ENCODE measurements at places on chromosomes 5 and 9. TPM values are rescaled to one million over a fixed set of nuclear protein-coding genes. Genes with fewer than 3 reads are reported as not detected.

Gene REXO4
- 45.8 TPM for total RNA-seq

Gene MYO10
- 15.8 TPM for total RNA-seq

Gene NME5
- total RNA-seq, result not detected

Gene PCDHGA11
- total RNA-seq, result 0.96 TPM

Gene IL17B
- not detected for total RNA-seq

Gene C5orf34
- 8.7 TPM for total RNA-seq

Gene ADAMTSL2
- not detected for total RNA-seq

Gene FXN
- total RNA-seq, result 3.1 TPM

Gene CRHBP
- total RNA-seq, result 0.53 TPM

Gene EQTN
- total RNA-seq, result not detected

Gene HINT1
- total RNA-seq, result 224 TPM

Gene SPATA31C1
- total RNA-seq, result not detected

Gene SLF1
- 29.0 TPM for total RNA-seq

Gene TLE4
- total RNA-seq, result 88.2 TPM

Gene C1QTNF3
- 2.3 TPM for total RNA-seq

Gene NOL6
- total RNA-seq, result 79.7 TPM

Gene MAMDC4
- total RNA-seq, result 3.6 TPM

Gene NEUROG1
- total RNA-seq, result not detected

Gene TGFBI
- 173 TPM for total RNA-seq

Gene AFAP1L1
- 15.0 TPM for total RNA-seq

Gene SPINK6
- total RNA-seq, result not detected

Gene GARIN3
- total RNA-seq, result not detected

Gene PCDHB14
- total RNA-seq, result 1.8 TPM

Gene RBM27
- total RNA-seq, result 16.4 TPM

Gene GPR151
- not detected for total RNA-seq

Gene ANKRD18B
- 7.8 TPM for total RNA-seq

Gene LTC4S
- not detected for total RNA-seq

Gene HTR4
- not detected for total RNA-seq

Gene SNCB
- total RNA-seq, result not detected

Gene PAPPA
- total RNA-seq, result 0.30 TPM

Gene ITGA2
- 10.9 TPM for total RNA-seq

Gene ZNF367
- 28.6 TPM for total RNA-seq

Gene CFAP90
- total RNA-seq, result not detected

Gene GADD45G
- total RNA-seq, result not detected

Gene KIF2A
- total RNA-seq, result 58.3 TPM

Gene SLC23A1
- not detected for total RNA-seq

Gene SNCAIP
- total RNA-seq, result not detected

Gene ZBTB6
- total RNA-seq, result 7.4 TPM

Gene PRDM9
- 0.41 TPM for total RNA-seq

Gene KCTD16
- not detected for total RNA-seq

Gene EDIL3
- 1.4 TPM for total RNA-seq

Gene ACOT12
- not detected for total RNA-seq

Gene SLC6A3
- not detected for total RNA-seq

Gene LCNL1
- not detected for total RNA-seq

Gene PCDHGA2
- total RNA-seq, result 1.0 TPM

Gene IER5L
- 60.8 TPM for total RNA-seq

Gene SEMA6A
- total RNA-seq, result 2.3 TPM

Gene STK32A
- total RNA-seq, result 0.19 TPM

Gene UBTD2
- total RNA-seq, result 19.5 TPM

Gene ANXA6
- 93.0 TPM for total RNA-seq

Gene GALNT12
- 5.4 TPM for total RNA-seq

Gene TMEFF1
- 0.45 TPM for total RNA-seq

Gene LECT2
- not detected for total RNA-seq

Gene SLC27A4
- 24.0 TPM for total RNA-seq

Gene NTNG2
- total RNA-seq, result 0.80 TPM

Measured in A375 (cell line).